ENCODE measurements at places on chromosomes 7 and 10.

- no peak for DNase-seq
These were observed 245.2 kb downstream of the ZMYND11 start for GRCh38 chr10:380313-380940.

DNA sequence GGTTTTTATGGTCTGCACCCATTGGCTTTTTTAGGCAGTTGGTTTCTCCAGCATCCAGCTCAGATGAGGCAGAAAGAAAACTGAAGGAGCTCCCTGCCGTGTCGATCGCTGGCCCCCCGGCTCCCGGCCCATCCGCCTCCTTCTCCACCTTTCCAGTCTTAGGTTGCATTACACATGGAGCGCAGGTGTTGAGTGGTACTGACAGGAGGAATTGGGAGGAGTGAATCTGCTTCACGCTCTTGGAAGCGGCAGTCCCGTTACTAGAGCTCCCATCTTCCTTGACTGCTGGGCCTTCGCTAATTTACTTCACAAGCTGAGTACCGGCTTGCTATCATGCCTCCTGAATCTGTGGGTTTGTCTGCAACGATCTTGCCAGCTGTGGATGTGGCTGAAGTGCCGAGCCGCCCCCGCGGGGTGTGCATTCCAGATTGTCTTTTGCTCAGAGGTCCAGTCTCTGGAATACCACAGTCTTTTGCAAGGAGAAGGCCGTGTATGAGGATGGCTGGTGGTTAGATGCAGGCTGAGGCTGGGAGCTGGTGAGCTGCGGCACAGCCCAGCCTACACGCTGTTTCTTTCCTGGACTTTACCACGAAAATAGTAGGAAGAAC, 17.1 kb downstream of the IQCE start:
- no peak for DNase-seq

DNA sequence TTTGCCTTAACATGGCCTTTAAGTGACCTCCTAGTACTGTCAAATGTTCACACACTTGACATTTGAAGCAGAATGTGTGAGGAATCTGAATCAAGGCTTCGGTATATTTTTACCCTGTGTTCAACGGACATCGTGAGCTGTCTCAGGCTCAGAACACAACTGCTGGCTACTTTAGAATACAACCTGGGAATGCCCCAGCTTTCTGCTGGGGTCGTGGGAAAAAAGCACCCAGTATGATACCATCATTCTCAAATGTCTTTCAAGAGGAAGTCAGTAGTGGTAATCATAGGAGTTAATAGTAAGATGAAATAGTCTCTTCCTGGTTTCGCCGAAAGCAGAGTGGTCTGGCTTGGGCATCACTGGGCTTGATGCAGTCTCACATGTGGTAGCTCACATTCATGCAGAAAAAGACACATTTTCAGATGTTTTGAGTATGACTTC, 67.2 kb downstream of the CREB5 start:
- no peak for DNase-seq

DNA sequence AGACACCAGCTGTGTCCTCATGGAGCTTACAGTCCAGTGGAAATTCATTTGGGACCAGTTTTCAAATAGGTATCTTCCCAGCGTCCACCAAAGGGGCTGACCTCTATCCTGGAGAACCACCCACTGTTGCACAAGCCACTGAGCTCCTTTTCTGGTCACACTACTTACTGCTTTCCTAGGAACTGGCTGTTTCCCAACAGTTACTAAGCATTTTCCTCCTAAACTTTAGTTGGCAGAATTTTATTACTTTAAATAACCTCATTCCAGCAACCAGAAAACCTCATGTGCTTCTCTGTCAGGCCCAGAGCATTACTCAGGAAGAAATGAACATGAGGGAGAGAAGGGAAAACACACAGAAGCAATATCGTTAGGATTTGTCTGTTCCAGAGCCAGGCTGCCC, 183.1 kb downstream of the GPAM start:
- no peak for DNase-seq
